ENCODE measurements at places on chromosomes 6 and 20.

DNA sequence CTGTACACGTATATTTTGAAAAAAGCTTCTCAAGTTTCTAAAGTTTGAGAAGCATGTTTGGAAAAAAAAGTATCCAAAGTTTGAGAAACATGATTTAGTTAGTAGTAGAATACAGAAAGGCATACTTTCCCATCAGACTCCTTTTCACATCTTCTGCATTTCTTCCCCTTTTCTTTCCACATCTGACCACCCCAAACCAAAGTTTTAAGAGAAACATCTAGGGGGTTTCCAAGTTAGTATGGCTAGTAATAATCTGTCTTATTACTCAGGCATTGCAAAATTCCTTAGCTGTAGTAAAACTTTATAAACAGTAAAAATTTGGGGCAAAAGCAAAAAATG is 63.0 kb upstream of the IL20RA start:
- DNase-seq, result no peak

GRCh38 chr20:51945177-51945576 is 142.9 kb upstream of the SALL4 start:
- DNase-seq, result no peak

GRCh38 chr6:69623357-69623756 is 173.5 kb downstream of the LMBRD1 start:
- no peak for DNase-seq

GRCh38 chr6:139833592-139833991 is 459.1 kb upstream of the CITED2 start:
- no peak for DNase-seq

DNA sequence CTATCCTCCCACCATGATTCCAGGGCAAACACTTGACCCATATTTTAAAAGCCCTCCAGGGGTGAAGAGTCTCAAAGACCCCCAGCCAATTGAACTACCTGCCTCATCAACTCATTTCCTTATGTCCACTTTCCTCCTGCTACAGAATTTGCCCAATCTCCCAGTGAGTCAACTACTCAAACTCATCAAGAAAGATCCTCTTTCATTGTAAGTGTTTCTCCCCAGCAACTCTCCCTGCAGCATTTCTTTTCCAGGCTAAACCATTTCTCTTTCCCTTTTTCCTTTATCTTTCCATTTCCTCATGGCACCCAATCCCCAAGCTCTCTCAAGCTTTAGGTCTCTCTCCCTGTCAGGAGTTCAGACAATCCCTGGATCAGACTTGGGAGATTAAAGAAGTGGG is 1.5 kb downstream of the DLK2 start:
- DNase-seq, result no peak

GRCh38 chr20:24392612-24393011 is 76.8 kb upstream of the SYNDIG1 start:
- no peak for DNase-seq

GRCh38 chr20:59149678-59150504 is 13.7 kb upstream of the ZNF831 start:
- DNase-seq, result no peak

GRCh38 chr6:106120406-106120805 is 34.3 kb downstream of the PRDM1 start:
- DNase-seq, result no peak
